ENCODE measurements at places on chromosomes 16 and 17.
A peak's percentile ranks its signal among the peaks of the same experiment; 100 is the strongest.

- no peak for DNase-seq
Measured at GRCh38 chr17:66941773-66942450, 22.6 kb upstream of the CACNG4 start.

DNA sequence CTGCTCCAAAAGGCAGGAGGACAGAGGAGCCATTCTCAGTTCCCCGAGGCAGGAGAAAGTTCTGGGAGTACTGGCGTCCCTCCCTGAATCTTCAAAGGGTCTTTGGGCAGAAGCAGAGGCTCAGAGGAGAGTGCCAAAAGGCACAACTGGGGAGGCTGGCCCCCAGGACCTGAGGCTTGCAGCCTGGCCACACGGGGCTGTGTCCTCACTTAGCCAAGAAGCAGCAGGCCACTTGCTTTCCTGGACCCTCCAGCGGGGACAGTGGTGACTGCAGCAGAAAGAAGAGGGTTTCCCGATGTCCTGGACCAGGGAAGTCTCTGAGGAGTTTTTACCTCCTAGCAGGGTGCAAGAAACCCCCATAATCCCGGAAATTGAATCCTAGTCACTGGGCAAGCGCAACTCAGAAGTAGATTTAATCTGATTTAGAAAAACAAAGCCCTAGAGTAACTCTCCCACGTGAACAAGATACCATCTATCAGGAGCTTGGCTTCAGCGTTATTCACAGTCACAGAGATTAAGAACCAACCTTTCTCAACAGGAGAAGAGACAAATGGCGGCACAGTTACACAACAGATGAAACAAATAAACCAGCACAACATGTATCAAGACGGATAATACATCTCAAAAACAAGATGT is 25.5 kb upstream of the BCO1 start:
- DNase-seq, result no peak

- no peak for DNase-seq
Measured at GRCh38 chr16:31055613-31056012, 18.4 kb downstream of the ZNF668 start.

DNA sequence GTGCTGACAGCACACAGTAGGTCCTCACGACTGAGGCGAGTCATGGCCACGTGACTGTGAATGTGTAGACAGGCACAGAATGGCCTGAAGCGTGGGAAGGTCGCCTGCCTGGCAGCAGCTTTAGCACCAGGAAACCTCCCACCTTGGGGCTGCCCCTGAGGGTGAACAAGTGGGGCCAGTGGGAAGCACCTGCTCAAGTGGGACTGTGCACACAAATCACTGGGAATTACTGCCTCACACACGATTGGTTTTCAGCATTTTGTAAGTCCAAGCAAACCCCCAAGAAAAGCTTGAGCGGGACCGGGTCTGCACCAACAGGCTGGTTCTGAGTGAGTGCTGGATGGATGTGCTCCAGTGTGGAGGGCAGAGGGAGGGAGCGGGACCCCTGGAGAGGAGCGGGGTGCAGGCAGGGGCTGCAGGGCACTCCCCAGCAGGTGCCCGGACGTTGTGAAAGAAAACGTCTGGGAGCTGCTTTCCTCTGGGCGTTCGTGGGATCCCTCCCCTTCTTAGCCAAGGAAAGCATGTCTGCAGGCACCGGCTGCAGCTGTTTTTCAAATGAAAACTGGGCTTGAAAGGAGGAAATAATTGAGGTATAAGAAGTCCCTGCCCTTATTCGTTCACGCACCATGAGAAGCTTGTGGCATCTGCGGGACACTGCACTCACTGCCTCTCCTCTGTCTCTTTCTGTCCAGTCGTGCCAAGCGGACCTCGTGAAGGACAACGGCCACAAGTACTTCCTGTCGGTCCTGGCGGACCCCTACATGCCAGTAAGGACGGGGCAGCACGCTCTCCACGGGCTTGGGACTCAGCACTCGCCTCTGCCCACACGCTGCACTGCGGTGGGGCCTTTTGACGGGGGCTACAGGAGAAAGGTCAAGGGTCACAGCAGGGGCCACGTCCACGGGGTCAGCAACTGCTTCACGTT is 111.7 kb upstream of the CHMP6 start:
- no peak for DNase-seq

- DNase-seq, result no peak
Measured at GRCh38 chr16:58154345-58154744, 25.2 kb upstream of the CFAP20 start.

DNA sequence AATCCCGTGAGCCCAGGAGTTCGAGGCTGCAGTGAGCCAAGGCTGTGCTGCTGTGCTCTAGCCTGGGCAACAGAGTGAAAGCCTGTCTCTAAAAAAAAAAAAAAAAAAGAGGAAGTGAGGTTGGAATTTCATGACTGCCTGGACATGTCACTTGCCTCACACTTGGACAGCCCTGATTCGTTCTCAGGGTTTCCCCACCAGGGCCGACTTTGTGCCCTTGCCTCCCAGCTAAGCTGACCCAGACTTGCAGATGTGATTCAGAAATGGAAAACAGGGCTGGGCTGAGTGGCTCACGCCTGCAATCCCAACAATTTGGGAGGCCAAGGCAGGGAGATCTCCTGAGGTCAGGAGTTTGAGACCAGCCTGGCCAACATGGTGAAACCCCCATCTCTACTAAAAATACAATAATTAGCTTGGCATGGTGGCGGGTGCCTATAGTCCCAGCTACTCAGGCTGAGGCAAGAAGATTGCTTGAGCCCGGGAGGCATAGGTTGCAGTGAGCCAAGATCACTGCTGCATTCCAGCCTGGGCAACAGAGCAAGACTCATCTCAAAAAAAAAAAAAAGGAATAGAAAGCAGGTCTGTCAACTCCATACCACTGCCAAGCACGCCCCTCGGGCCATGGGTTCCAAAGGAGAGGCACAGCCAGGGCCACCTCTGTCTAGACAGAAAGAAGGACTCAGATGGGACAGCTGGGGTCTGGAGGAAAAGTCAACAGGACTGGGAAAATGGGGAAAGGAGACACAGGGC is 46.9 kb downstream of the SOCS1 start:
- no peak for DNase-seq

- DNase-seq, result peak; percentile 85
Measured at GRCh38 chr17:27384261-27384701, 72.0 kb upstream of the KSR1 start.

GRCh38 chr17:72204742-72205141 is 83.9 kb downstream of the SOX9 start:
- no peak for DNase-seq

DNA sequence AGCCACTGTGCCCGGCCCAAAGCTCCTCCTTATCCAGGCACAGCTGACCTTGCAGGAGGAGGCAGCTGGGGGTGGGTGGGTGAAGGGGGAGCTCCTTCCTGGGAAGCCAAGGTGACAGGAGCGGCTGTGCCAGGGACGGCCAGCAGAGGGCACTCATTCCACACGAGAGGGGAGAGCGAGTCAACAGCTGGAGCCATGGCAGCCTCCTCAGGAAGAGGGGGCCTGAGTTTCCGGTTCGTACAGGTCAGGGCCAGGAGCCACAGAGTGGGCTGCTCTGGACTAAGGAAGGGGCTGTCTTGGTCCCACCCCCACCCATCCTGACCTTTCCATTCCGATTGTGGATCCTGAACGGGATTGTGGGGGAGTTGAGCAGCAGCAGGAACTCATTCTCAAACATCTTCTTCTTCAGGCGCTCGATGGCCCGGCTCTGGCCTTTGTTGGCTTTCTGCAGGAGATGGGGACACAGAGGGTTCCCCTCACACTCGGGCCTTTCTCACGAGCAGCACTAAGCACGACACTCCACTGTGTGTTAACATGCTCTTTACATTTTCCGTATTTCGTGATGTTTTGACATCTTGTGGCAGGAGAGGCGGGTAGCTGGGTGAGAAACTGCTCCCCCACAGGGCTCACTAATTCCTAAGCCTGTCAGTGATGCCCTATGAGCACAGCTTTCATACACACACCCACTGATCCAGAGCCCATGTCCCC is 61.6 kb downstream of the TIMM22 start:
- no peak for DNase-seq

DNA sequence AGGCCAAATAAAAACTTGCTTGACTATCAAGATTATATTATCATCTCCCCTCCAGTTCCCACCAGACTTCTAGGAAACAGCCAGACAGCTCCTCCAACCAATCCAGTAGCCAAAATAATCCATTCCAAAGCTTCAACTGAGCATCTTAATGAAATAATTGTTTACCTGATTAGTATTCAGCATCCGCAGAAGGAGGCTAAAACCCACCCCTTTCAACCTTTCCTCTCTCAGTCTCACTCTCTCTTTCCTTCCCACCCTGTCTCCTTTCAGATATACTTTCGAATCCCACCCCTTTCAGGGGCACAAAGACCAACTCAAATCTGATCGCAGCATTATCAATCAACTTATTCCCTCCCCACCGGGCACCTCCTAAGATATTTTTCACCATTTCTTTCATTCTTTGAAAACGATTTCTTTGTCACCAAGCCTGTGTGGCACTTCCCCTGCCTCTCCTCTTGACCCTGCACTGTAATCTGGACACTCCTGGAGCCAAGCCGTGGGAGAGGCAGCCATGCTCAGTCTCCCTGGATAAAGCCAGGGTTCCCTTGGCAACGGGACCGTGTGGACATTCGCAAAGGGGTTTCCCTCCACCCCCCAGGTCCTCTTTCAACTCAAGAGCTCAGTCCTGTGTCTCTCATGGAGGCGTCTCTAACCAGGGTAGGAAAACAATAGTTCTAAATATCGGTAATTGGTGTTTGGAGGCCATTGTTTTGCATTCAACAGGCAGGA is at the start of gene ANKFN1:
TSS of gene ANKFN1 (plus strand) at position 602 of the 729 bp plus-strand sequence. CDS start 59,193 bp downstream, outside the sequence.
- no peak for DNase-seq

DNA sequence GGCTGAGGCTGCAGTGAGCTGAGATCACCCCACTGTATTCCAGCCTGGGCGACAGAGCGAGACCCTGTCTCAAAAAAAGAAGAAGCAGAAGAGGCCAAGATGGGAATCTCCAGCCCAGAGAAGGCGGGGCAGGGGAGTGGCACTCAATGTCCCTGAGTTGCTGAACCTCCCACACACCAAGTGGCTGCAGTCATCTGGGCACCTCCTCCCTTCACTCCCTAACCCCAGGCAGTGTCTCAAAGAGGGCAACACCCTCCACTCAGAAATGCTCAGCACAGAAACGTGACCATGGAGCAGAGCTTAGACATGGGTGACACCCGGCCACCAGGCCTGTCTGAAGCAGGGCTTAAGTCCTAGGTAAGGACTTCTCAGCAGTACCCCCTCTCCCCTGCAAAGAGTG is 36.3 kb upstream of the BCAR1 start:
- no peak for DNase-seq

- no peak for DNase-seq
Measured at GRCh38 chr16:50659806-50660205, 21.3 kb downstream of the SNX20 start.

Data from hepatic stellate cell (primary cell).